ENCODE measurements at places on chromosomes 6 and 20. TPM values are rescaled to one million over a fixed set of nuclear protein-coding genes. Genes with fewer than 3 reads are reported as not detected.

SFTA2 gene
- not detected for total RNA-seq

PHACTR1 gene
- total RNA-seq, result 1.5 TPM

GJA10 gene
- total RNA-seq, result not detected

GRCh38 chr20:57450419-57450818 lies 59.2 kb downstream of the RBM38 start:
- DNase-seq, result peak; percentile 44

- DNase-seq, result no peak
Measured at GRCh38 chr6:142784344-142784743, 160.6 kb downstream of the HIVEP2 start.

GRCh38 chr6:45942953-45943352 lies 72.7 kb downstream of the CLIC5 start:
- DNase-seq, result no peak

GRCh38 chr6:63730311-63730710 lies 94.7 kb downstream of the PHF3 start:
- DNase-seq, result no peak

GRCh38 chr6:11432091-11432490 lies 105.5 kb upstream of the TMEM170B start:
- no peak for DNase-seq

DNA sequence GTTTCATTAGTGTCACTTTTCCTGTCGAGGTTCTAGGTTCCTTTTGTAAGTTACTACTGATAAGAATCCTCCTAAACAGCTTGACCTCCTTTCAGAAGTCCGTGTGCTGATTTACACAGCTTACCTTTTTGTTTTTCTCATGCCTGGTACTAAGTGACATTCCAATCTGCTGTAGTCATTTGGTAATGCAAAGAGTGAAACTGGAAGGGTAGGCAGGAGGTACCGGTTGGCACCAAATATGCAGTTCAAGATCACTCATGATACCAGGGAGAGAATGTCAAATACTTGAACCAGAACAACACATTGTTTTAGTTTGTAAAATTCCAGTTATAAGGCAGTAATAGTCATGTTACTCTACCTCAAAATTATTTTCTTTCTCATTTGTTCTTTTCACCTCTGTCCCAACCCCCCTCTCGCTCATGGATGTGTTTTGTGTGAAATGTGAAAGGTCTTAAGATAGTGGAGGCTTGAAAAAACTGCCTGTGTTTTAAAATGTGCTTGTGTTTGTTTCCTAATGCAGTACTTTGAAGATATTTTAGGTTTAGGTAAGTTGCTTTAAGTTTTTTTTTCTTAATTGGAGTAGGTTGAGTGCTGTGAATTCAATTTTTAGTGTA lies 23.2 kb downstream of the AFDN start:
- DNase-seq, result no peak

DNA sequence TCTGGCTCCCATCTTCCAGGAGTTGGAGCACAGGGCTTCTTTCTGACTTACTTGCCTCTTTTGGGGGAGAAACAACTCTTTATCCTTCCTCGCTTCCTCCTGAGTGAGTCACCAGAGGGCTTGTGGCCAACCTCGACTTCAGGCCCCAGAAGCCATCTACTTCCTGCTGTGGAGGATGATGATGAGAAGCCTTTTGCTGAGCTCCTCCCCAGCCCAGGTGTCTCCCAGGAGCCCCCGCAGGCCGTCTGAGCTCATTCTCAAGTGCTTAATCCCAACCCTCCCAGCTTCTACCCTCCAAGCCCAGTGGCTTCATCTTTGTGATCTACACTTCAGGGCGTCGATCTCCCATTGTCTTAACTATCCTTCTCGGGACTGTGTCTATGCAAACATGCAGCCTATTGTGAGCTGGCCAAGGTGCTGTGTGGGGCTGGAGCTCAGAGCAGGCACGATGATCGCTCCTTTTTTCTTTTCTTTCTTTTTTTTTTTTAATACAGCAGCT lies 27.9 kb downstream of the SDCBP2 start:
- peak; percentile 75 for DNase-seq

- no peak for DNase-seq
Measured at GRCh38 chr20:45817376-45818194, 5.1 kb downstream of the UBE2C start.

All from activated naive CD8-positive, alpha-beta T cell treated with anti-CD3 and anti-CD28 coated beads, Interleukin-2, amount 10 ng/mL, durations not matched to agents 7 days and 5 days (primary cell).